Lower leg skin (tissue), 4 donors: ENCODE measurements at places on chromosomes 13 and 19. TPM values are rescaled to one million over a fixed set of nuclear protein-coding genes. Genes with fewer than 3 reads are reported as not detected.

DNA sequence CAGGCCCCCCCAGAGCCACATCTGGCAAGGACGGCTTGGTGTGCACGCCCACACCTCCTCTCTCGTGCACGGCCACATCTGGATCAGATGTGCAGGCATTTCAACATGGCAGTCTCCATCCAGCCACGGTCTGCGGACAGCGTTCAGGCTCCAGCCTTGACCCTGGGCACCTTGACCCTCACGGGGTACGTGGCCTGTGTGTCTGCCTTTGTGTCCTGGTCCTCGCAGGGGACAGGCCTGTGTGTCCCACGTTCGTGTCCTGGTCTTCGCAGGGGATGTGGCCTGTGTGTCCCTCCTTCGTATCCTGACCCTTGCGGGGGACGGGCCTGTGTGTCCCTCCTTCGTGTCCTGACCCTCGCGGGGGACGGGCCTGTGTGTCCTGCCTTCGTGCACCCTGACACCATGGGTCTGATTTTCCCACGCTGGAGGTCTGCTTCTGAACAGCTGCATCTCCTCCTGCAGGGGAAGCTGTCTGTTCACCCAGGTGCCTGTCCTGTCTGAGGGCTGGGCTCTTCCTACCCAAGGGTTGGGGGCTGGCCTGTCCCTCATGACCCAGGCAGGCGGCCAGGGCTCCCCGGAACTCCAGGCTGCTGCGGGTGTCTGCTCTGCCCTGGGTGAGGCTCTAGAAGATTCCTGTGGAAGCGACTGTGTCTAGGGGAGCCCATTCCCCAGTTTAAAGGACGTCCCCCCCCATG lies 25.3 kb downstream of the RASA3 start:
- DNase-seq = no peak

- DNase-seq = no peak
Observed at GRCh38 chr19:38360839-38361631, 13.3 kb upstream of the PSMD8 start.

- DNase-seq = no peak
Observed at GRCh38 chr19:2171349-2172145, 7.8 kb downstream of the DOT1L start.

DNA sequence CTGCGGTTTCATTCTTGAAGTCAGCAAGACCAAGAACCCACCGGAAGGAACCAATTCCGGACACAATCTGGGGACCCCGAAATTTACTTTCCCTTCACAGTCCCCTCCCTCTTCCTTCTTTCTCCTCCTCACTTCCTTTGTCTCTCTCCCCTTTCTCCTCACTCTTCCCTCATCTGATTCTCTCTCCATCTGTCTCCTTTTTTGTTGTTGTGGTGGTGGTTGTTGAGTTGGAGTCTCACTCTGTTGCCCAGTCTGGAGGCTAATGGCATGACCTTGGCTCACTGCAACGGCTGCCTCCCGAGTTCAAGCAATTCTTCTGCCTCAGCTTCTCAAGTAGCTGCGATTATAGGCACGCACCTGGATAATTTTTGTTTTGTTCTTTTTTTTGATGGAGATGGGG lies 32.7 kb upstream of the OR1M1 start:
- no peak for DNase-seq

DNA sequence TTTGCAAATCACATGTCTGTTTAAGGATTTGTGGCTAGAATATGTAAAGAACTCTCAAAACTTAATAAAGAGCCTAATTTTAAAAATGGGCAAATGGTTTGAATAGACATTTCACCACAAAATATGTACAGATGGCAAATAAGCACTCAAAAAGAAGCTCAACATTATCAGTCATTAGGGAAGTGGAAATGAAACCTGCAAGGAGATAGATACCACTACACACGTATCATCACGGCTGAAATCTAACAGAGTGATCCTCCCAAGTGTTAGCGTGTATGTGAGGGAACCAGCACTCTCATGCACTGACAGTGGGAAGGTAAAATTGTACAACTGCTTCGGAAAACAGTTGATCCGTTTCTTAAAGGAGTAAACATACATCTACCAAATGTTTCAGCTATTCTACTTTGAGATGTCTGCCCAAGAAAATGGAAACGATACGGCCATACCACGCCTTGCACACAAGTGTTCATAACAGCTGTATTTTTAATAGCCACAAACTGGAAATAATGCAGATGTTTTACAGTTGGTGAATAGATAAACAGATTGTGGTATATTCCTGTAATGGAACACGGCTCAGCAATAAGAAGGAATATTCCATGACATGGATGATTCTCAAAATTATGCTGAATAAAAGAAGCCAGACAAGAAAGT lies 14.5 kb downstream of the ARHGEF7 start:
- DNase-seq = no peak

GRCh38 chr13:32838945-32839344 lies 177.3 kb upstream of the KL start:
- no peak for DNase-seq

KLK14 gene
- 10.9 TPM for total RNA-seq

TRMT1 gene
- 60.4 TPM for total RNA-seq

GRCh38 chr13:46004491-46004890 lies 48.1 kb downstream of the ZC3H13 start:
- no peak for DNase-seq

- DNase-seq = no peak
Observed at GRCh38 chr13:98504029-98504351, 72.9 kb downstream of the STK24 start.
